ENCODE measurements at places on chromosomes 3 and 15. TPM values are rescaled to one million over a fixed set of nuclear protein-coding genes. Genes with fewer than 3 reads are reported as not detected.

The RIOX2 gene
- total RNA-seq: 17.3 TPM

The ZNF502 gene
- 1.9 TPM for total RNA-seq

The TRPM1 gene
- total RNA-seq: not detected

The C15orf62 gene
- total RNA-seq: 0.19 TPM

The SLC26A6 gene
- total RNA-seq: 30.3 TPM

The GOLGA8M gene
- total RNA-seq: 1.5 TPM

The INSYN1 gene
- total RNA-seq: 5.2 TPM

The SGO1 gene
- 1.9 TPM for total RNA-seq

The CHRNA3 gene
- not detected for total RNA-seq

The TGM5 gene
- total RNA-seq: 0.16 TPM

The BRPF1 gene
- total RNA-seq: 19.5 TPM

The ADAMTS9 gene
- total RNA-seq: 7.5 TPM

The CEP97 gene
- total RNA-seq: 11.5 TPM

The GLDN gene
- 0.09 TPM for total RNA-seq

The ERICH6 gene
- 0.09 TPM for total RNA-seq

The SHC4 gene
- total RNA-seq: 2.7 TPM

The CGNL1 gene
- 10.2 TPM for total RNA-seq

The CAPN3 gene
- total RNA-seq: 0.38 TPM

The MME gene
- total RNA-seq: 55.5 TPM

The RPL15 gene
- total RNA-seq: 1,629 TPM

The XIRP1 gene
- 1.1 TPM for total RNA-seq

The CD80 gene
- total RNA-seq: not detected

The ZBTB47 gene
- total RNA-seq: 9.3 TPM

The CACNA2D3 gene
- 0.34 TPM for total RNA-seq

The GOLGA6L25 gene
- not detected for total RNA-seq

The MAGI1 gene
- 31.8 TPM for total RNA-seq

The OR5K2 gene
- total RNA-seq: not detected

The NRG4 gene
- total RNA-seq: 0.18 TPM

The NR1I2 gene
- not detected for total RNA-seq

The VGLL3 gene
- total RNA-seq: 53.8 TPM

The COPB2 gene
- 270 TPM for total RNA-seq

The LTK gene
- 0.14 TPM for total RNA-seq

The KNG1 gene
- total RNA-seq: not detected

The NEK10 gene
- 3.2 TPM for total RNA-seq

The LSMEM2 gene
- 0.30 TPM for total RNA-seq

The GMPPB gene
- total RNA-seq: 21.4 TPM

The MEGF11 gene
- total RNA-seq: 0.16 TPM

The KPNA4 gene
- 80.8 TPM for total RNA-seq

The TNFSF10 gene
- 6.1 TPM for total RNA-seq

The C3orf38 gene
- total RNA-seq: 35.0 TPM

Measured in astrocyte (in vitro differentiated cells and primary cell).